ENCODE measurements at places on chromosomes 5 and 9. TPM values are rescaled to one million over a fixed set of nuclear protein-coding genes. Genes with fewer than 3 reads are reported as not detected.

- DNase-seq = no peak
These were observed 521.2 kb downstream of the CHSY3 start for GRCh38 chr5:130425424-130425823.

- DNase-seq = peak; percentile 70
These were observed at the start of gene N4BP3 for GRCh38 chr5:178113141-178113787. Gene N4BP3 (plus strand): TSS chr5:178113532. CDS start chr5:178119584, 6,052 bp downstream.

- no peak for DNase-seq
These were observed 34.7 kb downstream of the ADAMTS2 start for GRCh38 chr5:179310439-179311090.

The NTNG2 gene
- 5.4 TPM for total RNA-seq

- no peak for DNase-seq
These were observed 176.1 kb downstream of the PAM start for GRCh38 chr5:102931085-102931725.

The SLC12A2 gene
- total RNA-seq = 198 TPM

- no peak for DNase-seq
These were observed 38.2 kb downstream of the IPPK start for GRCh38 chr9:92631452-92632343.

- DNase-seq = no peak
These were observed 4.4 kb downstream of the EIF4EBP3 start for GRCh38 chr5:140551872-140552271.

- no peak for DNase-seq
These were observed 3.0 kb upstream of the ANKRD31 start for GRCh38 chr5:75239681-75240080.

Measured in spinal cord (tissue), 10 donors.